ENCODE measurements at places on chromosomes 11 and 22.

GRCh38 chr11:86515297-86516094 lies 140.8 kb downstream of the CCDC81 start:
- no peak for DNase-seq

GRCh38 chr11:10294290-10294953 lies 403 bp upstream of the SBF2 start:
- no peak for DNase-seq

GRCh38 chr11:20025332-20025840 lies 134.9 kb downstream of the DBX1 start:
- DNase-seq = no peak

DNA sequence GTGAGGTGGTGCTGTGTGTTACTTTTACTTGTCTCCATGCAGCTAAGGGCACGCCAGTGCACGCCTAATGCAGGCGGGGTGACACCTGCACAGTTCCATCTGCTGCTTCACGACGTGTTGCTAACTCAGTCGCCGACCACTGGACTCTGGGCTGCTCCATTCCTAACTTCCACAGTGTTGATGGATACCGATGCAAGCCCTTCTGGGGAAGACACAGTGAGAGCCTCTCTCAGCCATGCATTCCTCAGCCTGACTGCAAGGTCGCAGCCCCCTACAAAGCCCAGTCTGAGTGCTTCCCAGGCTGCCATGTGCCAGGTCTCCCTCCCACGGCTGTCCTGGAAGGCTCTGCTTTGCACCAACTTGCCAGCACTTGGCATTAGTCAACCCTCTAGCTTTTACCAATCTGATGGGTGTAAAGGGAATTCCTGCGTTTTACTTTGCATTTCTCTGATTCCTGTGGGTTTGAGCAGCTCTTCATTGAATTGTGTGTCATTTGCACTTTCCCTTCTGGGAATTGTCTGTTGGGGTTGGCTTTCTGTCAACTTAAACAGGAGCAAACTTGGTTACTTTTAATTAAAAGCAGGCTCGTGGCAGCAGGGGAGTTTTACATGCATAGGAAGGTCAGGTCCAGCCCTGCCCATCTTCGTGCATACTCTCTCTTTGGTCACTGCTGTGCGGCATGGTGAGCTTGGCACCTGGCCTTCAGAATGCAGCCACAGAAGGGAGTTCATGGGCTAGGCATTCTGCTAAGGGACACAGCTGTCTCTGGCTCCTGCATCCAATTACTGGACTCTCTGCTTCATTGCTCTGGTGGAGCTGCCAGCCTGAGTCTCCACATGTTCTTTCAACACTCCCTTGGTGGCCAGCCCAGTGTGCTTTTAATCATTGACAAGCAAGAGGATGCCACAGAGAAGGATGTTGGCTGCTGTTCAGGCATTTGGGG lies 34.6 kb upstream of the SHANK2 start:
- no peak for DNase-seq

- no peak for DNase-seq
Observed at GRCh38 chr11:47716692-47717091, 1.5 kb upstream of the AGBL2 start.

DNA sequence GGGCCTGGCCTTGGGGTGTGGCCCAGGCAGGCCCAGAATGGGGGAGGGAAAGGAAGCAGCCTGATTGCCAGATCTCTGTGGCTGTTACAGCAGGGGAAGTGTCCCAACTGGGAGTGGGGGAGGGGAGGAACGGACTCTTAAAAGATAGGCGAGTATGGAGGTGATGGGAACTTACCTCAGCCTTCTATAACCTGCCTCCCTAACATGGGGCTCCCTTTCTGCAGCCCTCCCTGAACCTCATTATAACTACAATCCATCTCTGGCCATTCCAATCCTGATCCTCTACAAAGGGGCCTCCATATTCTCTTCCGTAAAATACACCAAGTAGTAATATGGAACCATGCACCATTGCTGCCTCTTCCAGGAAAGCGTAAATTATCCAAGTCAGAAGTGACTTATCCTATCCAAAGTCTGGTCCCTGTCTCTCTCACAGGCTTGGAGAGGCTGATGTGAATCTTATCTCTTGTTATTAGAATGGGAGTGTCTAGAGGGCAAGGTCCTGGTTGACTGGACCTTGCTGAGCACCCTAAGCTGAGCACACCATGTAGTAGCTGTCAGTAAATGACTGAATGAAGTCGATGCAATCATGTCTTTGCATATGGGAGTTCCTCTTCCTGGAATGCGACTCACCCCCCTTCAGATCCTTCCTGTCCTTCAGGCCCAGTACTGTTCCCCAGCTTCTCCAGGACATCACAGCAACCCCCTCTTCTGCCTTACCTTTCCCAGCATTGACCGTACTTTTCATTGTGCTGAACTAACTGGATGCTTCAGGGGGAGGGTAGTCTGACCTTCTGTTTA lies 5.9 kb downstream of the RHOG start:
- DNase-seq = no peak

DNA sequence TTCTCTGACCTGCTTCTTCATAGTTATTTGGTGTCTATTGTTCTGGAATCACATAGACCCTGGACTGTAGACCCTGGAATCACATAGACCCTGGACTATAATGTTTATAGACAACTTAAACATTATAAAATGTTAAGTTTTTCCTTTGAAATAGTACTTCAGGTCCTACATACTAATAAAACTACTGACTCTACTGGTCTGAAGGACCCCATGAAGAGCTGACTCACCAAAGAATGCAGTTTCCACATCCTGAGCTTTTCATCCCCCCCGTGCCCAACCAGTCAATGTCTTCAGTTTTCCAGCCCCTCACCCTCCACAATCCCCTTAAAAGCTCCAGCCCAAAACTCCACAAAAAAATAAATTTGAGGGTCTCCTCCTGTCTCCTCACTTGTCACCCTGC lies 6.6 kb upstream of the PLEKHA7 start:
- no peak for DNase-seq

DNA sequence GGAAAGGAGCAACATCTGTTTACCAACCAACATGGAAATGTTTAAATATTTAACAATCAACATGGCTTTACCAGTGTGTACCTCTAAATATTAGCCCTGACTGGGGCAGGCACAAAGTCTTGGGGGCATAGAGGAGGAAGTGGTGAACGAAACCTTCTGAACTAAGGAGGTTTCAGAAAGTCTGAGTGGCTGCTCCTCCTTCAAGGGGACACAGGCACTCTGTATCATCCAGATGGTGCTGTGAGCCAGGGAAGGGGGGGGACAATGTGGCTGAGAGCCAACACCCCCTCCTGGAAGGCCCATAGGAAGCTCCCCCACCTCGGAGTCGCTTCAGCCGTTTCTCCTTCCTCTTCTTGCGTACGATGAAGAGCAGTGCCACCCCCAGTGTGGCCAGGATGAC lies 107.7 kb downstream of the CEP164 start:
- no peak for DNase-seq

DNA sequence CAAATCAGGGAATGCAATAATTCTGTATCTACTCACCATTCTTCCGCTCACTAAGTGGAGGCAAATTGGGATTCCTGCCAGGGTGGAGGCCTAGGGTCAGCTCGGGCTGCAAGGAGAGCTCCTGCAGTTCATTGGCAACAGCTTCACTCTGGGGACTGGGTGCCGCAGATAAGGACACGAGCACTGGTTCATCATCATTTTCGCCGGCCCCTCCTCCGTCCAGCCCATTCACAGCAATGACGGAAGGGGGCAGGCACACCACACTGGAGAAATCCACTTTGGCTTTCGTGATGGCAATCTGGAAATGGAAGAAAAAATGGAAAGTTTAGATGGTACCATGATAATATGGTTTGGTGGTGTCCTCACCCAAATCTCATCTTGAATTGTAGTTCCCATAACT lies 84.4 kb downstream of the MRTFA start:
- DNase-seq = no peak

DNA sequence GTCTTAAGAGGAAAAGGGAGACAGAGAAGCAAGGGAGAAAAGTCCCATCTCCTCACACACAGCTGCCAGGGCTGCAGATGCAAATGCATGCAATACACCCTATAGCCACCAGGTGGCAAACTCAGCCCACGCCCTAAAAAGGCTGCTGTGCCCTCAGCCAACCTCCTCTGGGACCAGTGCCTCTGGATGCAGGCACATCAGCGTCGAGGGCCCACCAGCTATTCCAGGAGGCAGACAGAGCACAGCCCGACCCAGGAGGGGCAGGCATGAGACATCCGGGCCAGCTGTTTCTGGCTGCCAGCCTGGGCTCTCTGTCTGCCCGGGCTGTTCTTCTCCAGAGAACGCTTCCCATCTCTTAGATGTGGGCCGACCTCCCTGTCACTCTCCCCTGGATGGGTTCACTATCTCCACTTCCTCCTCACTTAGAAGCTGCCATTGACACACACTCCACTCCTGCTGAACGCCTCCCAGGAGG lies 39.7 kb downstream of the TPBGL start:
- peak; percentile 58 for DNase-seq

GRCh38 chr11:45067966-45068365 lies 78.5 kb upstream of the PRDM11 start:
- DNase-seq = no peak

DNA sequence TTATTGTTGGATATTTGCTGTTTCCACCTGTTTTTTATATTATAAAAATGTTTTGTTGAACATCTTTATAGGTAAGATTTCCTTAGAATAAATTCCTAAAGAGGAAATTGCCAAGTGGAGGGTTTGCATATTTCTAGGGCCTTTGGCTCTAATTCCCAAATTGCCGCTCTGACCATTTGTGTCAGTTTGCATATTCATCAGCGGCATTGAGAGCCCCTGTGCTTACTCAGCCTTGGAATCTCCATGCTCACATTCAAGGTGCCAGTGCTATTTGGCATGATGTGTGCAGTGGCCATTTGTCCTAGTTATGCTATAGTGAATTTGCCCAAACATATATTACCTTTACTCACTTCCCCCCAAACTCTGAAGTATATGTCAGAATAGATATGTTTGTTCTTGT lies 25.5 kb downstream of the KREMEN1 start:
- DNase-seq = no peak

GRCh38 chr11:126307706-126308105 lies 3.8 kb downstream of the DCPS start:
- no peak for DNase-seq

DNA sequence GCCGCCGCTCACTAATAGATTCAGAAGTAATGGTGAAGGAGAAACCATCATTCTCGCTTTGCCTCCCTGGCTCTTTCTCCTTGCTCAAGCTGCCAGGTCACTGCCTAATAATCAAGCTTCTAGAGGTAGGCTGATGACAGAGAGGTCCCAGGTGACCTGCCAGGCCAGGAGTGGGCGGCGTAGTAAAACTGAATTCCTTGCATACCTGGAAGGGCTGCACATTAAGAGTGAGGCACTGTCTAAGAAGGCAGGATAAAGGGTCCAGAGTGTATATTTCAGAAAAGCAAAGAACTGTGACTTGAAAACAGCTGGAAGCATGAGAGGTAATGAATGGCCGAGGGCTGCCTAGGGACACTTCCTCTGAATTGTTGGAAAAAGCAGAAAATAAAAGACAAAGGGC lies 4.1 kb downstream of the SYT13 start:
- no peak for DNase-seq

DNA sequence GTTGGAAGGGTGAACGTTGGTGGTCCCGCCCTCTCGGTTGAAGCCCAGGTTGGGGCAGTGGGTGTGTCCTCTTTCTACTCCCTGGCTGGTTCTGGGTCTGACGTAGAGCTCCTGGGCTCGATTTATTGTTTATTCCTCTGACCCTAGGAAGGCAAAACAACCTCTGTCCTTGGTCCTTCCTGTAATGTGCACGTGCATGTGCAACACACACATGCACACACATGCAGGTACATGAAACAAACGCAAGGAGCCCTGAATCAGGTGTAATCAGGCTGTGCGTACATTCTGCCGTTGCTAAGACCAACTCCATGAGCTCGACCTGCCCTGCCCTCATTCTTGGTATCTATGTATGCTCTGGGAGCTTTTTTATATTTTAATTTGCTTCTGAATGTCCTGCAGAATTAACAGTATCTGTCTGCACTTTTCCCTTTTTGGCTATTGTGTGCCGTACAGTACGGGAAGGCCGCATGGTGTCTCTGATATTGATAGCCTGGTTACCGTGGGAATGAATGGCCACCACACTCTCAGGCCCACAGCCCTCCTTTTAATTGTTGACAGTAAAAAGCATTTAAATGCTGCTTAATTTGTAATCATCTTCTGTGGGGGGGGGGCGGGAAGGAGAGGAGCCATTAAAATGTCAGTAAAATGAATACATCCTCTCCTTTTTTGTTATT lies 66.0 kb upstream of the NNMT start:
- no peak for DNase-seq

DNA sequence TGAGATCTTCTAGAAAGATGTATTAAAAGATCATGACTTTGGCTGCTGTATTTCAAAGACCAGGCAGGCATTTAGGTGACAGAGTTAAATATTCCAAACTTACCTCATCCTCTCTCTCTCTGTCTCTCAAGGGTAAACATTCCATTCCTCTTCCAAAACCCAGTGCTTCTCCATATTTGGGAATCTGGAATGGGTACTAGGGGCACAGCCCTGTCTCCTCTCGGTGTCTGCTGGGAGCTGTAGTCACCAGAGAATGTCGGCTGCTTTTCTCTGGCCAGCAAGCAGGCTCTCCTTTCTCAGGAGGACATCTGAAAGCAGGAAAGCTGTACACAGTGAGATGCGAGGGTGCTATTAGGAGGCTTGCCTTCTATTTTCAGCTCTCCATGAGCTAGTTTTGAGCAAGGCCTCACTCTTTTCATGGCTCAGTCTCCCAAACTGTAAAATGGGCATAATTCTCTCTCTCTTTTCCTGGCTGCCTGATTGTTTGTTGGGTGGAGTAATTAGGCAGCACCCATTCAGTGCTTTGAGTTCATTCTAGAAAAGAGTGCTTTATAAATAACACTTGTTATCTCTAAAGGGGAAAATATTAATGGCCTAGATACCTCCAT lies 9.3 kb upstream of the PEX26 start:
- DNase-seq = no peak

- DNase-seq = no peak
Observed at GRCh38 chr22:20223421-20224255, 44.5 kb downstream of the RTN4R start.

- no peak for DNase-seq
Observed at GRCh38 chr11:19656140-19656541, 56.5 kb upstream of the NAV2 start.

GRCh38 chr11:130436171-130436570 lies 7.8 kb upstream of the ADAMTS8 start:
- DNase-seq = no peak
